ENCODE measurements at places on chromosomes 5 and 9. TPM values are rescaled to one million over a fixed set of nuclear protein-coding genes. Genes with fewer than 3 reads are reported as not detected.

The INSL6 gene
- total RNA-seq = not detected

The ARHGEF37 gene
- total RNA-seq = 9.1 TPM

The C7 gene
- 18.2 TPM for total RNA-seq

The SCGB3A2 gene
- total RNA-seq = 0.49 TPM

GRCh38 chr5:133474851-133475590 lies 137.3 kb downstream of the FSTL4 start:
- no peak for DNase-seq

GRCh38 chr5:124408738-124409453 lies 337.5 kb downstream of the ZNF608 start:
- DNase-seq = no peak

DNA sequence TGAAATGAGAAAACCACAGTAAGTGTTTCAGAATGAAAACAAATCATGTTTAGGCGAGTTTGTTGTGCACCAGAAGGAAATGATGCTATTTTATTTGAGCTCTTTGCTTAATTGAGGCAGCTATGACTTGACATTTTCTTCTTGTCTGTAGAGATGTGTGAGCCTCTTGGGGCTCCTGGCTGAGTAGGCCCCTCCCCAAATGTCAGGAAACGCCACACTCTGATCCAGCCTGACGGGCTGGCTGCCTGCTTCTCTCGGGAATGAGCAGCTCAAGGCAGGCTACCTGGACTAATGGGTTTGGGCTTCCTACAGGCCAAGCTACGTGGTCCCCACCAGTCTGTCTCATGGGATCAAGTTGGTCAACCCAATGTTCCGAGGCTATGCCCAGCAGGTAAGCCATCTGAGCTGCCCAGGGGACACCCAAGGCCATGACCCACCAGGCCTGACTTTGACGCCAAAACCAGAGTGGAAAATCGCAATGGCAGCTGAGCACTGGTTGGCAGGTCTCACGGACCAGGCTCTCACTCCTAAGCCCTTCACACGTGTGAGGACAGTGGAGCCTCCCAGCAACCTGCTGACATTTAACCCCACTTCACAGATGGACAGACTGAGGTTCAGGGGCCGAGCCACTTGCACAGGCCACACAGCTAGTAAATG lies 29.9 kb downstream of the USP20 start:
- no peak for DNase-seq

DNA sequence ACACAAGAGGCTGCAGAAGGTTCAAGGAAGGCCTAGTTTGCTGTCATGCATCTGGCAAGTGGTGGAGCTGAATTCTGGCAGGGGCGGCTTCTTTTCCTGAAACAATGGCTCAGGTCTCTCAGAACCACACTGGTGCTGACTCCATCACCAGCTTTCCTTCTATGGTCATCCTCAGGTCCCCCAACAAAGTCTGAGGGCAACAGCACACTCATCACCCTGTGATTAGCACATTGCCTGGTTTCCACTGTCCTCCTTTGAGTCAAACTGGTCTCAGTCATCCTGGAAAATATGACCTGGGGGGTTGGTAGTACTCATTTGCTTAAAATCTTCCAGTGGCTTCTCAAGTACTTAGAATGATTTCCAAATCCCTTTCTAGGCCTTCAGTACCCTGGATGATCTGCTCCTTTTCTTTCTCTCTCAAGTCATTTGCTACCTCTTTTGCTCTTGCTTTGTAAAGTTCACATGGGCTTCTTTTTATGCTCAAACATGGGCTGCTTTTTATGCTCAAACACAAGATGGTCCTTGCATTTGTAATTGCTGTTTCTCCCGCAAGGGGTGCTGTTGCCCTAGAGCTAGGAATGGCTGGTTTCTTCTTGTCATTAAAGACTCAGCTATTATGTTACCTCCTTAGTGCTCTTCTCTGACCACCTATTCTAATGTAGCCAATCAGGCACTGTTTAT lies 144.9 kb downstream of the ALDH1A1 start:
- no peak for DNase-seq

GRCh38 chr5:22908129-22908528 lies 55.0 kb upstream of the CDH12 start:
- no peak for DNase-seq

- DNase-seq = no peak
These were observed 1711.9 kb upstream of the CDH9 start for GRCh38 chr5:28750251-28750650.

DNA sequence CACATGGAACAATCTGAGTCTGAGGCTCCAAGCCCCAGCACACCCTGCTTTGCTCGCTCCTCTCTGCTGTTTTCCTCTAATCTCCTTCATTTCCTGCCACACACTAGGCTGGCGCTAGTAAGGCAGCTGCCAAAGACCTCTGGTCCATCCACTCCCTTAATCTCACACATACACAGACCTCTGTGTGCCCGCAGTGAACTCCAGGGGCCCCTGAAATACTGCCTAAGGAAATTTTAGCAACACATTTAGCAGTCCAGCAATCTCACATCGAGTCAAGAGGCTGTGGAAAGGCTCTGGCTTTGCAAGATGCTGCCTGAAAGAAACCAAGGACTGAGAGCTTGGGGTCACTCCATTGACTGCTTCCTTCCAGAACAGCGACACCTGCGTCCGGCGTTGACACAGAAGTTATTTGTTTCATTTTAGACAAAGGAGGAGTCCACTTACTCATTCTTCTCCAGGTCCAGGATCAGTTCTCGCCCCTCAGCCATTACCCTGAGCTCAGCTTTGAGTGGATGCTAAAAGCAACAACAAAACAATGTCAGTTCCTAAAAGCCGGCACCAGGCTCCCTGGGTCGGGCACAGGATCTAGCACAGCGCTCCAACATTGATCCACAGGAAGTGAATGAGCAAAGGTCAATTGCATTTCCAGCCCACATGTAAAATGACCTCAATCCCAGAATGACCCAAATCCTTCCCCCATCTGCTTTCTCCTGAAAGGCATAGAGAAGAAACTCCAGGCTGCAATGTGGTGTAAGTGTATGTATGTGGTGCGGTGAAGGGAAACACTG lies 11.5 kb downstream of the ADAM19 start:
- DNase-seq = no peak

DNA sequence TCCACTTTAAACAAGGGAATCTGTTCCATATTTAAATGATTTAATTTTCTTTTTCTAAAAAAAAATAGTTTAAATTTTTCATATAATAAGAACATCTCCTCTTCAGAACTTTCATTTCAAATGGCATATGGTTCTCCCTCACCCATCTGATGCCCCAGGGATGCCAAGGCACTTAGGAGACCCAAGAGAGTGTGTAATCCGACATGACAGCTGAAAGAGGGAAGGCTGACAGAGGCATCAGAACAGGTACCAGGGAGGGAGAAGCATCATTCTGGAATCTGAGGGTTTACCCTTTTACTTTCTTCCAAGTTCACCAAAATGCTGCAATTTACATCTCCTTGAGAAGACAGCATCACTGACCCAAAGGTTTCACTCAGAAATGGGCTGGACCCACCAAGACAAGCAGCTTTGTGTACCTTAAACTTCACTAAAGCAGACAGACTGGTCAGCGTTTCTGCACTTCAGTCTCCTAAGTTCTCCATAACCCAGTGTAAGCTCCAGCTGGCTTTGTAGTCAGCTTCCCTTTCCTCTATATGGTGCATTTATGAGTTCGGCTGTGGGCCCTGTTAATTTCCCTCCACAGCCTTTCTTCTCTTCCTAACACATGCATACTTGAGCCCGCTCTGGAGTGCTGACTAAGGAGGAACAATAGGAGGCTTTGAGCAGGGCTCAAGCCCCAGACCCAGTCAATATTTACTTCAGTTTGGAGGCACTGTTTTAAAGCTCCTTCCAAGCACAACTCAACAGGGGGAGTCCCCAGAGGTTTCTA lies 17.7 kb downstream of the EFNA5 start:
- DNase-seq = no peak

DNA sequence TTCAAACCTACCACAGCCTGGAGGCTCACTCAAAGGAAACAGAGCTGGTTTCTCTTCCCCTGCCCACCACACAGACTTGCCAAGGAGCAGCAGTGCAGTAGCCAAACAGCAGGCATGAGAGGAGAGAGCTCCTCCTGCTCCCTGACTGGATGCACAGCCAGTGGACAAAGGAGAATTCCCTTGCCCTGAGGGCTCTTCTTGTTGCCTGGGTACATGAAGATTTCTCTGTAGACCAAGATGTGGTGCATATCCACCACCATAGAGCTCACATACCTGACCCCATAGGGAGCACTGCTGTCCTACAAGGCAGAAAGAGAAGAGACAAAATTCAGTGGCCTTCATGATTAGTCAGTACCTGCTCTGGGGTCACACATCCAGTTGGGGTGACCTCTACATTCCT lies 56.3 kb upstream of the SPATA31E1 start:
- no peak for DNase-seq

GRCh38 chr9:17380126-17380861 lies 198.6 kb upstream of the SH3GL2 start:
- DNase-seq = no peak

DNA sequence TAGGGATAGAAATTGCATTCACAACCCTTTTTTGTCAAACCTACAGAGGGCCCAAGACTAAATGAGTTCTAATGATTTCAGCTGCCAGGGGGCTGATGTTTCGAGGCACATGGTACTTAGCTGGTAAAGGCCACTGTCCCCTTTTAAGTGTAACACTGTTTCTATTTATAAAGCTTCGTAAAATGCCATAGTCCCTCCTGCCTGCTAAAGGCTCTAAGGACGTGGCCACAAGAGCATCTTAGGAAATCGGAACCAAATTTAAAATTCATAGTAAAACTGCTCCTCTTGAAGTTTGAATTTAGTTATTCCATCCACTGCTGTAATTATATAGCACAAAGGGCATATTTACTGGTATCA lies 170.3 kb upstream of the WWC1 start:
- DNase-seq = no peak

DNA sequence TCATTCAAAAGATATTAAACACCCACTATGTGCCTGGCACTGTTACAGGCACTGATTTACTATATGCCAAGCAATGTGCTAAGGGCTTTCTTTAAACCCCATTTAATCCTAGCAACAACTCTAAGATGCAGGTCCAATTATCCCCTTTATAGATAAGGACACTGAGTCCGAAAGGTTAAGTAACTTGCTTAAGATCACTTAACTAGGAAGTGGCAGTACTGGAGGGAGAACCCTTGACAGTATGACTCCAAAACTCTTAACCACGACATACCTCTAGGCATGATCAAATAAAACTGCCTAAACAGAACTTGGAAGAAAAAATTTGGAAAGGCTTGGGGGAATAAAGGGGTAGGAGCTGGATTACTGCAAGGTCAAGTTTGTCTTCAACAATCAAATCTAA lies 1.7 kb downstream of the RAB14 start:
- no peak for DNase-seq

DNA sequence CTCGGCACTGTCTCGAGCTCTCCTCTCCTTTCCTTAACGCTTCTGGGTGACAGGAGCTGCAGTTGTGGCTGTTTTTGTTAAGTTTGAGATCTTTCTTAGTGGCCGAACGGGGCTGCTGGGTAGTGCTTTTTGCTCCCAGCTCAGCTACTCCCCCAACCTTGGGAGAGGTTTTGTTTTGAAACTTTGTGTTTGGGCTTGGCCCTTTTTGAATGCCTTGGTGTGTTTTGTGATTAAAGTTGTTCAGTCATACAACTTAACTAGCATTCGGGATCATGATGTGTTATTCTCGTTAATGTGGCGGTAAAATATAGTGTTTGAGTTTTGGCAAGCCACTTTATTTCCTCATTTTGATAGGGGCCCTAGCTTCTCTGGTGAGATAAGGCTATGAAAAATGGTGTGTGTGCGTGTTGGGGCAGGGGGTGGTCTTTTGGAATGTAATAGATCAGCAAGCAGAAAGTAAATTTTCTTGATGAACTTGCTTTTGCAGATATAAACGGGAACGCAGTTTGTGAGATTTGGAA lies 1.1 kb downstream of the KDM3B start:
- no peak for DNase-seq
